Naive thymus-derived CD8-positive, alpha-beta T cell (primary cell): ENCODE measurements at places on chromosomes 13 and 19.

DNA sequence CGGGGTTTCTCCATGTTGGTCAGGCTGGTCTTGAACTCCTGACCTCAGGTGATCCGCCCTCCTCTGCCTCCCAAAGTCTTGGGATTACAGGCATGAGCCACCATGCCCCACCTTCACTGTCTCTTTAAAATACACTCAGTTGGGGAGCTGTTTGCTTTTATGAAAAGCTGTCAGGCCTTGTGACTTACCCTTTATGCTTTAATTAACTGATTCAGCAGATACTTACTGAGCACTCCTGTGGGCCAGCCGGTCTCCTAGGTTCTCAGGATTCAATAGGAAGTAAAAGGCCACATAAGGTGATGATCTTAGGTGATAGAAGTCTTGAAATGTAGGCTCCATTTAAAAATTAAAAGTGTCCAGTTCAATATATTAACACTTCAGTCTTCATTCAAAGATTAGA, 7.5 kb downstream of the UBAC2 start:
- DNase-seq: no peak

DNA sequence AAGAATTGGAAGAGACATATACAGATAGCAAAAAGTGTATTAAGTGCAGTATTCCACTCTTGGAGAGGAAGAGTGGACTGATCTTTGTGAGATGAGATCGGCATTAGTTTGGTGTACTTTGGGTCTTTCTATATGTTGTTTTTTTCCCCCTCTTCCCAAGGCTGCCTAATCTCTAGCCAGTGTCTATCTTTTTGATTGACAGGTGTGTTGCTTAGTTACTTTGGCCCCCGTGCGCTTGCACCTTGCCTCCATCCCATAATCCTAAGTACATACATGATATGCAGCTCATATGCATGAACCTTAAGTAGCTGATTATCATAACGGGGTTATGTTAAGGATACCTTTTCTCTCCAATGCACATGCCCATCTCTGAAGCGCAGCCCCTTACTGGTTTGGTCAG, 4.3 kb upstream of the SLC7A10 start:
- DNase-seq: no peak

GRCh38 chr19:48481846-48482639, 12.9 kb downstream of the CYTH2 start:
- no peak for DNase-seq

DNA sequence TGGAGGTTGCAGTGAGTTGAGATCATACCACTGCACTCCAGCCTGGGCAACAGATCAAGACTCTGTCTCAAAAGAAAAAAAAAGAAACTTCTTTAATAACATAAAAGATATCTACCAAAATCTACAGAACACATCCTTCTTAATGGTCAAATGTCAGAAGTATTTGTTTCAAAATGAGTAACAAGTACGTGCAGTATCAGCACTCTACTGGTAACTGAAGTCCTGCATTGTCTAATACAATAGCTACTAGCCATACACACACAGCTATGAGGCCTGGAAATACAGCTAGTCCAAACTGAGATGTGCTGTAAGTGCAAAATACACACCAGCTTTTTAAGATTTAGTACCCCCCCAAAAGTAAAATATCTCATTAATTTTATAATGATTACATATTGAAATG, 88.1 kb downstream of the TSC22D1 start:
- no peak for DNase-seq

DNA sequence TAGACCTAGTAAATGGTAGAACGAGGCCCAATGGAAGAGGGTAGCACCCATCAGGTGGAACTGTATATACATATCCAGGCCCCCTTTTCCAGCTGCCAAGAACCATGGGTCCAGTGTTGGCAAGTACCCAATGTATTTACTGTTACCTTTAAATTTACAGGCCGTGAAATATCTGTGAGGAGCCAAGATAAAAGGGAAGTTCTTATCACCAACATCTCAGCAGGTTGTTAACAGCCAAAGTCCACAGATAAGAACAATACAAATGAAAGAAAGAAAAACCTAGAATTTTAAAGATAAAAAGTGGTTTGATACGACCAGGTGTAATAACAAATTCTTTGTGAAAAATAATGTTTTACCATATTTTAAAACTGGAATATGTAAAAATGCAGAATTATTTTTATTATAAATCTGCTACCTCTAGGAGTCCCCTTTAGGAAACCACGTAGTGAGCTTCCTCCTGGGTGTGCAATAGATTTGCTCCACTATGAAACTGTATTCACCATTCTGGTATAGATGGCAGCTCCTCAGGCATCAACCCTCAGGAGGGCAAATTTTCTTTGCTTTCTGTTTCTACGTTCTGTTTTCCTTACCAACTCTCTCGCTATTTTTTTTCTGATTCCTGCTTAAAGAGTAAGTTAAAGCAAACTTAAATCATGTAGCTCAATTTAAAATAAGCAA, 292.2 kb upstream of the SLC10A2 start:
- no peak for DNase-seq

DNA sequence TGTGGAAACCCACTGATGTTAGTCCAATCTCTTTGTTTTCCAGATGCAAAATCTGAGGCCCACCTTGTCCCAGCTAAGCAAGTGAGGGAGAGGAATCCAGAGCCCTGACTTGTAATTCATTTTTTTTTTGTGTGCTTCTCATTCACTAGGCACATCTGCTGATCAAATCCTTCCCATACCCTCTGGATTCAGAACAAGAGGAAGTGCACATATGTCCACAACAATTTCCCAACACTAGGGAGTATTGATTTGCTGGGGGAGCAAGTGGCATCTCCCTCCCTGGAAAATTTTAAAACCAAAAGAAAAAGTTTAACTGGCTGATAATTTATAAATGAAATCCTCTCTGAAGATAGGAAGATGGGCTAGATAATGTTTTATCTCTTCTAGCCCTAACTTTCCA, 94.6 kb upstream of the RFC3 start:
- DNase-seq: no peak

DNA sequence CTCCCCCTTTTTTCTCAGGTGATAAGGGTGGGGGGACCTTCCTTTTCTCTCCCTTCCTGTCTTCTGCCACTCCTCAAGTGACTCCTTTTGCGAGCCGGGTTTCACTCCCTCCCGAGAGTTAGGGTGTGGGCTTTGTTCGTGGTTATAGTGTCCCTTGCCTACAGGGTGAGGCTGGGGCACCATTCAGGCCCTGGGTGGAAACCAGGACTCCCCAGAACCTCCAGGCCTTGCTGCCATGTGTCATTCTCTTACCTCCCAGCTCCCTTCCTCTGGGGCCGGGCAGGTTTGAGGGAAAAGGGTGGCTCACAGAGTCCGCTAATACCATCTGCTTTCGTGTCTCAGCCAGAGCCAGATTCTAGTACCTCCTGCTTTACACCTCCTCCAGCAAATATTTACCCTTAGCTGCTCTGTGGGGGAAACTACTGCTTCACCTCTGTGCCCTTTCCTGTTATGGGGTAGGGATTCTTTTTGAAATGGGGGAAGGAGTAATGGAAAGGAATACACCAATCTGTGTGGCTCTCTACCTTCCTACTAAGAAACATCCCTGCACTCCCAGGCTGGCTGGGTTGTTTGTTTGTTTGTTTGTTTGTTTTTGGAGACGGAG, 2.8 kb downstream of the ACTN4 start:
- no peak for DNase-seq

GRCh38 chr13:63954683-63955082, 2539.0 kb upstream of the PCDH20 start:
- no peak for DNase-seq

GRCh38 chr13:27027086-27027667, 144.4 kb downstream of the USP12 start:
- no peak for DNase-seq

DNA sequence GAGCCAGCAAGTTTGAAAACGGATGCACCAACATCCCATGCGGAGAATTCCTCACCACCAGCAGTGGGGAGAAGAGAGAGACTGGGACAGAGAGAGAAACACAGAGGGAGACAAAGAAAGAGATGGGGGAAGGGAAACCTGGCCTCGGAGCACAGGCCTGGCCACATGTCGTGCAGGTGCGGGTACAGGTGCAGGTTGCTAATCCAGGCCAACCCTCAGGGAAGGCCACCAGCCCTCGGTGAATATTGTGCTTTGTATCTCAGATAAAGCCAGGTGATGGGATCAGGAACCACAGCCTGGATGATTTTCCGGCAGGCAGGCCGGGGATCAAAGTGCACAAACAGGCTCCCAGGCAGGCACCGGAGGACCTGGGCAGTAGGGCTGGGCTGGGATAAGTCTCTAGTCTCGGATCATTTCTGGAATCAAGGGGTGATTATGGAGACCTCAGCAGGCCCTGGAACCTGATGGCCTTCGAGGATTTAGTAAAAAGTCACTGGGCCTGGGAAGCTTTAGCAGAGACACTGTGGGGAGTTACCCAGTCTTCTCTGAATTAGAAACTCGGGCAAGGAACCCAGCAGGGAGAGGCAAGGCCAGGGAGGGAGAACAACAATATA, 3.7 kb downstream of the GAS6 start:
- no peak for DNase-seq

DNA sequence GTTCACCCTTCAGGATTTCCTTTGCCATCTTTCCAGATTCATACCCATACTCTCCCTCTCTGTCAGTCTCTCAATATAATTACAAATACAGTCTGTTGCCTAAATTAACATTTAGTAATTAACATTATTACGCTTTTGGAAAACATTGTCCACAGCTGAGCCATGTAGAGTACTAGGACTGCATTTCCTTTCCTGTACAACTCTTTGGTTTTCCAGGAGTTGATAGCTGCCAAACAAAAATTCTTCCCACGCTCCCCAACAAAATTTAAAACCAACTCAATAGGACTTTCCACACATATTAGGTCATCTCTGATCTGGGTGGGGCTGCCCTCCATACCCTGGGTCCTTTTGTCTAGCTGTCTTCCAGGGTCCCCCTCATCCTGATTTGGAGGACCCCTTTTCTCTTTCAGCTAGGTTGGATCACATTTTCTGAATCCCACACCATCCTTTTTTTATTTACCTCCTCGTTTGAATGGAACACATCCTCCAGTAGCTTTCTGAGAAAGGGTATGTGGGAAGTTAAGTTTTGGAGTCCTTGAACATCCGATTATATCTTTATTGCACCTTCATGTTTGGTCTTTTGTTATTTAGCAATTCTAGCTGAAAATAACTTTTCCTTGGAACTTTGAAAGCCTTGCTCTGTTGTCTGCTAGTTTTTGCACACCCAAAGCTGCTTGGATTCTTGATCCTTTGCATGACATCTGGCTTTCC, 17.7 kb downstream of the ONECUT3 start:
- no peak for DNase-seq

DNA sequence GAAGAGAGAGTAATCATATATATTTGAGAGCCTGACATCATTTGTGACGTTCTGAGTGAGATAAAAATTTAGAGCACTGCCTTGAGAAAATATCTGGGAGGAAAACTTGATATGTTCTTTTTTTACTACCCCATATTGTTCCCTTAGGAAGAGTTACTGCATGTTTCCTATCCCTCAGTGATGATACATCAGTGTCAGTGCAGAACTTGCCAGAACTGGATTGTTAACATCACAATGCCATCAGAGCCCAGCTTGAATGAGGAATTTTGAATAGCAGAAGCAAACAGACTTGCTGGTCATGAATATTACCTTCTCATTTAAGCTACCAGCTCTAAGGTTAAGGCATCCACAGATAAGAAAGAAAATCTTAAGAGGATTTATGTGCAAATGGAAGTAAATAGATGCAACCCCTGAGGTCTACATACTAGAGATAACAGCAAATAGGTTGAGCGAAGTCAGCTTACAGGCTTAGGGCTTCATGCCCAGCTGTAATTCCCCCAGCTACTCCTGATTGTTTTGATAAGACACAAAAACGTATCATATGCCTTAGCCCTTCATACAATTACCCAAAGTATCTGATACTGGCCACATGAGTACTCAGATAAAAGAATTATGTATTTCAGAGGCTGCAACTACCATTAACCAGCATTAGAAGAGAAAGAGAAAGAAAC, 313.7 kb upstream of the ATXN8OS start:
- no peak for DNase-seq

DNA sequence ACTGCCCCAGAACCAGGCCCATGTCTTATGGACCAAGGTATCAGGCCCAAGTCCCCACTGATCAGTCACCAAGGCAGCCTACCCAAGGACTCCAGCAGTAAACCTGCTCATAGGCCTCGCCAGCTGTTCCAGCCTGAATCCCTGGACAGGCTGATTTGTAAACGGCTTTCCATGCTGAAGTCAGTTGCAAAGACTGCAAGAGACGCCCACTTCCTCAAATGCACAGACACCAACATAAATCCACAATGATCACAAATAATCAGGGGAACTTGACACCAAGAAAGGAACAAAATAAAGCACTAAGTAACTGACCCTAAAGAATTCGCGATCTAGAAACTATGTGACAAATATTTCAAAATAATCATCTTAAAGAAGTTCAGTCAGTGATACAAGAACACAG, 75.2 kb downstream of the RXFP2 start:
- no peak for DNase-seq

- DNase-seq: no peak
Measured at GRCh38 chr19:38844093-38844686, 5.6 kb downstream of the HNRNPL start.

- no peak for DNase-seq
Measured at GRCh38 chr13:94261163-94261562, 218.3 kb downstream of the DCT start.

DNA sequence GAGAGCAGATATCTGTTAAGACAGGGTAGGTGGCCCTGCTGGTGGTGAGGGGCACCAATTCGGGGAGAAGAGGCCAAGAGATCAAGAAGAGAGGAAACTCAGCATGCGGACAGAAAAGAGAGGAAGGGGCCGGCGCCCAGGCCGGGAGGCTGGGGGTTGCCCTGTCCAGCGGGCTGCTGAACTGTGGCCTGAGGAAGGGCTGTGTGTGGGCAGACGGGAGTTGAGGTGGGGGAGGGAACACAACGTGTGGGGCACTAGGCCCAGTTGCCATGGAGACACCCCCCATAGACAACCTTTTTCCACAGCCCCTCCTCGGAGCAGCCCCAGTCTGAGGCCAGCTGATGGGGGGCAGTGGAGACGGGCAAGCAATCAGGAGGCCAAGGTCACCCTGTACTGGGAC, 2.5 kb upstream of the CACNG8 start:
- DNase-seq: no peak

DNA sequence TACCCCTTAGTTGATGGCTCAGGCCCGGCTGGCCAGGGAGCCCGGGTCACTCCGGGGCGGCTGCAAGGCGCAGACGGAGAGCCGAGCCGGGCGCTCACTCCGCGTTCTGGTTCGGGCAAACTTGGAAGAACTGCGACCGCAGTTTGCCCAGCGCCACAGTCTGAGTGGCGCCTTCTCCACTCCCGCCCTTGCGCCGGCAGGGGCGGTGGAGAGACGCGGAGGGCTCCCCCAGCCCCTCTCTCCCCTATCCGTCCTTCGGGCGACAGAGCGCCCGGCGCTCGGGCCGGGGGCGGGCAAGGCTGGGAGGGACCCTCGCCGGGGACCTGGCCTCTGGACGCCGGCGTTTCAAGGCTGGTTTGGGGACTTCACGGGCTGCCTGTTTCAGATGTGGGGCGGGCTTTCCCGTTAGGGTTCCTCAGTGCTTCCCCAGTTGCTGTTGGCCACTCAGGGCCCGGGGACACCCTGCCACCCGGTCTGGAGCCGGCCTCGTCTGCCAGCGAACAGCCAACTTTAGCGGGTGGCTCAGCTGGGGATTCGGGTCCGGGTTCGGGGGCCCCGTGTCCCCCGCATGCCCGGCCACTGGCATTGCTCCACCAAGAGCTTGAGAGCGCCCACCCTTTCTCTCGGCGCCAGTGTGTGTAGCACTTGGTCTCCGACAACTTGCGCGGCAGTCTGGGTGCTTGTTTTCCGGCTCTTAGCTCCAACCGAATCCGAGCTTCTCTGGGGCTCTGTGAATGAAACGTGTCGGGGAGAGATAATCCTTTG, 1.5 kb downstream of the GPC6 start:
- no peak for DNase-seq
